IMR-90 (cell line): ENCODE measurements at places on chromosomes 1 and 21. TPM values are rescaled to one million over a fixed set of nuclear protein-coding genes. Genes with fewer than 3 reads are reported as not detected.

GRCh38 chr1:60857851-60858250, 224.5 kb upstream of the NFIA start:
- no peak for DNase-seq

GRCh38 chr1:22500058-22500457, 48.4 kb downstream of the ZBTB40 start:
- no peak for DNase-seq

GRCh38 chr1:29162476-29163138, 19.1 kb downstream of the SRSF4 start:
- DNase-seq: no peak

CD1C gene
- not detected in 2 replicates for total RNA-seq

OR2L5 gene
- total RNA-seq: not detected in 2 replicates
